ENCODE measurements at places on chromosomes 13 and 19.

DNA sequence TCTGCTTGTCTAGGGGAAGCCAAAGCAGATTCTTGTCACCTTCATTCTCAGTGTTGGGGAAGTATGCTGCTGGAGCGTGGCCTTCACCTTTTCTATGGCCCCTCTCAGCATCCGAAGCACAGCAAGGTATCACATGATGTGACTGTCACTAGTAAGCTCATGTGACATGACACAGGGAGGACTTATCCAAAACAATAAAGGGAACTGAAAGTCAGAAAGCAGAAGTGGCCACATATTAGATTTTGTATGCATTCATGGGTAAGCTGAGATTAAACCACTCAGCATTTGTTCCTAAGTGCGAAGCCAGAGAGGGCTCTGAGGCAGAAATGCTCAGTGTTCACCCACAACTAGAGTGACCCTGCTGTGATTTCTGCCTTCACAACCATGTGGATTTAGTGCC is 72.8 kb upstream of the PCDH8 start:
- DNase-seq = no peak

DNA sequence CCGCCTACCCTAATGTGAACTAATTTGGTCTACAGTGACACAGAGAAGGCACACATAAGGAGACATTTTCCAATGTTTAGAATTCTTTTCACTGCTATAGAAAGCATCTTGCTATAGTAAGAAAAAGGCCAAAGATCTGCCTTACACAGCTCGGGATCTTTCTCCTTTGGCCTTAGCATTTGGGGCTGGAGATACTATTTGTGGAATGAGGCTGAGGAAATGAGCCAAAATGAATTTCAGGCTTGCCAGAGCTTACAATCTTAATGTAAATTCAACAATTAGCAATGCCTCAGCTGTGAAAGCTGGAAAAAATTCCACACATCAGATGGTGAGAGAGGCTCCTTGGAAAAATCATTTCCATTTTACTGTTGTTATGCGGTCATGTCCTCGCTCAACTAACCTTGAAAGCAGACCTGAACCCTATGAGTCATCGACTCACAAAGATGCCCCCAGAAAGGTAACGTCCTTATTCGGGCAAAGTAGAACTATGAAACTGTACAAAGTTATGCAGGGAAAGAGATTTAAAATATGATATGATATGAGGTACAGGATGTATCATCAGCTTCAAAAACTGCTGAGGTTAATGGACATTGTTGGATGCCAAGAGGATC is 324.5 kb upstream of the NBEA start:
- no peak for DNase-seq

- DNase-seq = no peak
These were observed 1703.2 kb downstream of the EFNB2 start for GRCh38 chr13:104832231-104832630.

DNA sequence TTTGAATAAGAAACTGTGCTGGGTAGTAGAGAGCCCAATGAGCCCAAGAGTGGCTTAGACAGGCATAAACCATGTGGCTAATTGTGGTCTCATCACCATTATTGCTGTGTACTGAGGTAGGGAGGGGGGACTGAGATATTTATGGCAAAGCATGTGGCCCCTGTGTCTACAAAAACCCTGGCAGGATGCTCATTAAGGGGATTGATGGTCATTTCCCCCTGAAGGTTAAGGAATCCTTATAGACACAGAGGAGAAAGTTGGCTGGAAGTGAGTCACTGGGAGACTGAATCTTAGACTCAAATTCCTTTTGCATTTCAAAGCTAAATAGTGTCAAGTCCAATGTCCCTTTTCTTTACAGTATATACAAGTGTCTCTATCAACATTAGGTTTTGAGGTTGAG is 9.8 kb upstream of the DACT3 start:
- DNase-seq = no peak

GRCh38 chr19:4909156-4909896 is at the start of gene UHRF1:
TSS of gene UHRF1 (plus strand) at chr19:4909501. CDS start at chr19:4910886, 1,385 bp downstream.
- peak; percentile 76 for DNase-seq

DNA sequence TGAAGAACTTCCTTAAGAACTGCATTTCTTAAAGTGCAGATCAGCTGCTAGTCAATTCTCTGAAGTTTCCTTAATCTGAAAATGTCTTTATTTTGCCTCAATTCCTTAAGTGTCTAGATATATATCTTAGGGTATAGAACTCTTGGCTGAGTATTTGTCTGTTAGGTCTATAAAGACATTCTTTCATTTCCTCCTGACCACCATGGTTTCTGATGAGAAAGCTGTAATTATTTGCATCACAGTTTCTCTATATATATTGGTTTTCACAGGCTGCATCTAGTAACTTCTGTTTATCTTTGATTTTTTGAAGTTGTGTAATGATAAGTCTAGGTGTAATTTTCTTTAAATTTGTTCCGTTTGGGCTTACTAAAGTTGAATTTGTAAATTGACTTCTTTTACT is 15.2 kb downstream of the NDFIP2 start:
- DNase-seq = no peak
